ENCODE measurements at places on chromosomes 3 and 15. TPM values are rescaled to one million over a fixed set of nuclear protein-coding genes. Genes with fewer than 3 reads are reported as not detected.

DAZL gene
- total RNA-seq, result 0.05 TPM

PRR20G gene
- total RNA-seq, result not detected

PGBD4 gene
- 2.8 TPM for total RNA-seq

KY gene
- total RNA-seq, result 1.1 TPM

MAP6D1 gene
- total RNA-seq, result 3.4 TPM

LRTM1 gene
- 1.2 TPM for total RNA-seq

RETNLB gene
- total RNA-seq, result not detected

TLNRD1 gene
- 5.0 TPM for total RNA-seq

PPP1R14D gene
- total RNA-seq, result not detected

KCNMB3 gene
- total RNA-seq, result 3.4 TPM

ETV5 gene
- 38.7 TPM for total RNA-seq

SERINC4 gene
- total RNA-seq, result 0.88 TPM

TRPM1 gene
- total RNA-seq, result 0.14 TPM

GABRG3 gene
- total RNA-seq, result 1.9 TPM

EXD1 gene
- not detected for total RNA-seq

XIRP1 gene
- 0.66 TPM for total RNA-seq

ABI3BP gene
- 2.5 TPM for total RNA-seq

SLC25A38 gene
- 29.7 TPM for total RNA-seq

CTDSPL gene
- total RNA-seq, result 21.8 TPM

LARP6 gene
- total RNA-seq, result 16.3 TPM

LINGO1 gene
- 2.5 TPM for total RNA-seq

GPR62 gene
- 2.4 TPM for total RNA-seq

CSPG5 gene
- 16.3 TPM for total RNA-seq

THSD4 gene
- total RNA-seq, result 1.3 TPM

CEP152 gene
- total RNA-seq, result 1.7 TPM

FOXL2NB gene
- 0.16 TPM for total RNA-seq

MUSTN1 gene
- total RNA-seq, result 2.7 TPM

ITPKA gene
- total RNA-seq, result 0.73 TPM

SLC15A2 gene
- 17.7 TPM for total RNA-seq

TEX55 gene
- 0.23 TPM for total RNA-seq

TMEM266 gene
- 3.9 TPM for total RNA-seq

CCR8 gene
- not detected for total RNA-seq

AQP9 gene
- total RNA-seq, result 0.22 TPM

UQCC5 gene
- total RNA-seq, result 98.5 TPM

HYAL1 gene
- total RNA-seq, result 1.1 TPM

SQOR gene
- 0.50 TPM for total RNA-seq

ABHD2 gene
- 16.7 TPM for total RNA-seq

CLDN18 gene
- 0.16 TPM for total RNA-seq

SLC2A2 gene
- not detected for total RNA-seq

LRRC31 gene
- total RNA-seq, result not detected

DPPA2 gene
- not detected for total RNA-seq

RYR3 gene
- total RNA-seq, result 2.3 TPM

TNNC1 gene
- total RNA-seq, result 2.0 TPM

AMOTL2 gene
- total RNA-seq, result 19.3 TPM

ATP8B4 gene
- 1.2 TPM for total RNA-seq

ANKRD34C gene
- not detected for total RNA-seq

TMEM212 gene
- total RNA-seq, result not detected

GHRL gene
- total RNA-seq, result 0.75 TPM

TM4SF1 gene
- 0.09 TPM for total RNA-seq

CCNB2 gene
- 4.9 TPM for total RNA-seq

CCK gene
- total RNA-seq, result not detected

MOBP gene
- not detected for total RNA-seq

LTK gene
- 0.29 TPM for total RNA-seq

MST1R gene
- 0.27 TPM for total RNA-seq

MORC1 gene
- total RNA-seq, result not detected

NAALADL2 gene
- 1.1 TPM for total RNA-seq

LRRIQ4 gene
- 0.30 TPM for total RNA-seq

BSN gene
- 10.3 TPM for total RNA-seq

Measured in motor neuron (in vitro differentiated cells).